ENCODE measurements at places on chromosomes 7 and 10. TPM values are rescaled to one million over a fixed set of nuclear protein-coding genes. Genes with fewer than 3 reads are reported as not detected.

FAM131B gene
- total RNA-seq: 2.1 TPM

CALCR gene
- 0.10 TPM for total RNA-seq

GRCh38 chr7:156650042-156650441 is 9.5 kb downstream of the RNF32 start:
- no peak for DNase-seq
- no peaks in the 10 kb centered on the region for H3K4me1 ChIP-seq
- no peak overlapping the region for H3K4me3 ChIP-seq
- no peak overlapping the region for H3K27ac ChIP-seq
- peaks cover 2% of the 10 kb centered on the region for H3K27me3 ChIP-seq

DNA sequence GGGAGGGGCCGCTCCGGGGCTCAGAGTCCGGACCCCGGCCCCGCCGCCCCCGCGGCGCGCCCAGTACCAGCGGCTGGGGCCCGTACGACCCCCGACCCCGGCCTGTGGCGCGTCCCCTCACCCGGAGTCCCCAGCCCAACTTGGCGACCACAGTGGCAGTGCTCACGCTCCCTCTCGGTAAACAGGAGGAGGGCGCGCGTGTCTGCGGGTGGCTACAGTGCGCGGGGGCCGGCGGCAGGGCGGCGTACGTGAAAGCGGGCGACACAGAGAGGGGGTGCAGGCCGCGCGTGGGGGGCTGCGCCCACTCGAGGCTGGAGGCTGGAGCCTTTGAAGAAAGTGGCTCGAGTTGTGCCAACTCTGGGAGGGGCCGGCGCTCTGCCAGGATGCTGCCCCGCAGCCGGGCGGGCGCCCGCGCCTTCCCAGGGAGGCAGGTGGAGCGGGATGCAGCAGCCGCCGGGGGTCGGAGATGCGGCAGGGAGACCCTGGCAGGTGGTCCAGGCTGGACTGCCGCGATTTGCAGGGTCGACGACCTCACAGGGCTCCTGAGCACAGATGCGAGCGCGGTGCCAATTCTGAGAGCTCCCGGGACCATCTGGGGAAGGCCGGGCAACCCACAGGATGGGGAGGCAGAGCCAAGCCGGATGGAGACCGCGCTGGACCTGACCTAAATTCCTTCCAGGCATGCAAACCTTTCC is 655 bp downstream of the PTPRE start:
- DNase-seq: peak; percentile 69
- peak overlapping the region; percentile 71 for H3K4me3 ChIP-seq
- H3K27me3 ChIP-seq: peaks cover 46% of the 10 kb centered on the region
- no peaks in the 10 kb centered on the region for H3K36me3 ChIP-seq
- H3K27ac ChIP-seq: no peak overlapping the region

GRCh38 chr10:89055159-89055558 is 64.6 kb downstream of the FAS start:
- no peaks in the 10 kb centered on the region for H3K27me3 ChIP-seq
- peaks cover 6% of the 10 kb centered on the region for H3K4me1 ChIP-seq
- no peak overlapping the region for H3K27ac ChIP-seq
- H3K4me3 ChIP-seq: no peak overlapping the region

GRCh38 chr10:75287697-75288096 is 51.9 kb upstream of the COMTD1 start:
- H3K36me3 ChIP-seq: peaks cover 4% of the 10 kb centered on the region
- DNase-seq: peak; percentile 39
- H3K27me3 ChIP-seq: peaks cover 20% of the 10 kb centered on the region
- no peak overlapping the region for H3K27ac ChIP-seq
